ENCODE measurements at places on chromosomes 13 and 19.

GRCh38 chr13:24631922-24632321, 48.3 kb upstream of the ATP12A start:
- no peak for DNase-seq

GRCh38 chr13:46015366-46015765, 37.2 kb downstream of the ZC3H13 start:
- no peak for DNase-seq

DNA sequence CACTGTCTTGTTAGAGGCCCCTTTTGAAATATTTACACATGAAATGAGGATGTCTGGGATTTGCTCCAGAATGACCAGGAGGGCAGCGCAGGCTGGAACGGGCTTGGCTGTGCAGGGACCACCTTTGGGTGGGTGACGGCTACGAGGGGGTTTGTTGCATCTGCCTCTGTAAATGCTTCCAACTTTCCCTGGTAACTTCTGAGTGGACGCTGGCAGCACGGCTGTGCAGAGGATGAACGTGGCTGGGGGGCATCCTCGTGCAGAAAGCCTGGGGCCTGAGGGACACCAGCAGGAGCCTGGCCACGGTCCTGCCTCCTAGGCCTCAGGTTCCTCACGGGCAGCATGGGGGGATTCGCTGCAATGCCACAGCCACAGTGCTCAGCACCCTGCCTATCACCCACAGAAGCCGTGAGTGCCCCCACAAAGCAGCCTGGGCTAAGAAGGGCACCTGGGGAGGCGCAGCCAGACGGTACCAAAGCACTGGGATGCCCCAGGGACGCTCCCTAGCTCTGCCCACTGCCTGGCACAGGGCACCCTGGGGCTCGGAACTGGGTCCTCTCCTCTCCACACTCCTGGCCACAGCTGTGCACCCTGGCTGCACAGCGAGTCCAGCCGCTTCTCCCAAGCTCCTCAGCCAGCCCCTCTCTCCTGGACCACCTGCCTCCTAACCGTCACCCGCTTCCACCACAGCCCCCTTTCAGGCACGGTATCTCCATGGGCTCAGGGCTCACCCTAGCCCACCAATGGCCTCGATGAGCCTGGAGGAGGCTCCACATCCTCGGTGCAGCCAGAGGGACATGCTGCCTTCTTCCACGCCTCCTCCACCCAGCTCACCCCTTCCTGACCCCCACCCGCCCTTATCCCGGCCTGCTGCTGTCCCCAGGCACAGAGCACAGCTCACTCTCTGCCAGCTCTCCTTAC, 44.5 kb downstream of the MLLT1 start:
- DNase-seq: no peak

DNA sequence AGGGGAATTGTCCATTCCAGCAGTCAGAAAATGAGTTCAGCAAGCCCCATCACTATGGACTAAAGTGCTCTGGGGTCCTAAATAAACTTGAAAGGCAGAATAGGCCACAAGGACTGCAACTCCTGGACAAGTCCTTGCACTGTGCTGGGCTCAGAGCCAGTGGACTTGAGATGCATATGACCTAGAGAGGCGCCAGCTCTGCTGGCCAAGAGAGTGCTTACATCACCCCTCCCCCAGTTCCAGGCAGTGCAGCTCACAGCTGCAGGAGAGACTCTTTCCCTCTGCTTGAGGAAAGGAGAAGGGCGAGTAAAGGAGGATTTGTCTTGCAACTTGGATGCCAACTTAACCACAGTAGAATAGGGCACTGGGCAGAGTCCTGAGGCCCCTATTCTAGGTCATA, 109.5 kb upstream of the WASF3 start:
- no peak for DNase-seq

GRCh38 chr19:42092350-42092749, 16.4 kb downstream of the ZNF574 start:
- DNase-seq: peak; percentile 84

GRCh38 chr19:55481148-55481793, 3.7 kb upstream of the NAT14 start:
- no peak for DNase-seq

DNA sequence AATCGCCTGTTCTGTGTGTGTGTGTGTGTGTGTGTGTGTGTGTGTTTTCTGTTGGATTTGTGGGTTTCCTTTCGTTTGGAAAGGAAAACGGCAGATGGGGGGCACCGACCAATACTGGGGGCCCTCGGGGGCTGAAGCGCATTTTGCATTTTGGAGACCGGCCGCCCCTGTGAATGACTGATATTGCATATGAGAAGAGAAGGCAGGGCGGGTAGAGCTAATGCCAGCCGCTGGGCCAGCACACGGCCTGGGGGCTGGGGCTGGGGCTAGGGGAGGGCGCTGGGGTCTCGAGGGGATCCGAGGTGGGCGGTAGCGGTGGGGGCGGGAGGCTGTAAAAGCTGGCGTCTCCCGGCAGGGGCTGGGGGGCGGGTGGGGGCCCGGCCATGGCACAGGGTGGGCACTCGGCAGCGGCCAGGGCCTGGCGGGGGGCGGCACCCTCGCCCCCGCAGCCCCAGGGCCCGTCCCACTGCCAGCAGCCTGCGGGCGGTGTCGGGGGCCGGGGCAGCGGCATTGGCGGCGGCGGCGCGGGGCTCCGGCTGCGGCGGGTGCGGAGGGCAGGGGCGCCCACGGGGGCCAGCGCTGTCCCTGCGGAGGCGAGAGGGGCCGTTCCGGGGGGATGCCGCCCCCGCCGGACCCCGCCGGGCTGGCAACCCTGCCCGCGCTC, 11.2 kb downstream of the ANO8 start:
- DNase-seq: no peak

GRCh38 chr13:94352057-94352456, 127.4 kb downstream of the DCT start:
- DNase-seq: no peak

GRCh38 chr13:30318026-30318425, 10.7 kb upstream of the KATNAL1 start:
- DNase-seq: peak; percentile 70

DNA sequence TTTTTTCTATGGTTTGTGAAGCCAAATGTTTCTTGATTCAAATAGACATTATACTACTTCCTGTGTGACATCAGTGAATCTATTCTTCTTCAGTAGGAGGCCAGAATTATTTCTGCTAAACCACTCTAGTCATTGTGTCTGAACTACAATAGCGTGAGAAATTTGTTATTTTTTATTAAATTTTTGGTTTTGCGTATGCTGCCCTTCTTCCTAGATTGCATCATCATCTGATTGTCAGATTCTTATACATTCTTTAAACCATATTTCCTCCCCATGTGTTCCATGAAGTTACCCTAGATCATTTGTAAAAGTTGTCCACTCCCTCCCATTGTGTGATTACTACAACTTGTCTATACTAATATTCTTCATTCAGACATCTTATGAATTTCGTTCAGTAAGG, 187.8 kb upstream of the SPRY2 start:
- DNase-seq: no peak
